ENCODE measurements at places on chromosomes 5 and 9.

GRCh38 chr9:75168270-75169178 is 80.2 kb downstream of the OSTF1 start:
- no peak for DNase-seq

- no peak for DNase-seq
These were observed at the start of gene NEK6 for GRCh38 chr9:124257844-124258606. Gene NEK6 (plus strand): TSS chr9:124257949. CDS start chr9:124301965, 44,016 bp downstream.

DNA sequence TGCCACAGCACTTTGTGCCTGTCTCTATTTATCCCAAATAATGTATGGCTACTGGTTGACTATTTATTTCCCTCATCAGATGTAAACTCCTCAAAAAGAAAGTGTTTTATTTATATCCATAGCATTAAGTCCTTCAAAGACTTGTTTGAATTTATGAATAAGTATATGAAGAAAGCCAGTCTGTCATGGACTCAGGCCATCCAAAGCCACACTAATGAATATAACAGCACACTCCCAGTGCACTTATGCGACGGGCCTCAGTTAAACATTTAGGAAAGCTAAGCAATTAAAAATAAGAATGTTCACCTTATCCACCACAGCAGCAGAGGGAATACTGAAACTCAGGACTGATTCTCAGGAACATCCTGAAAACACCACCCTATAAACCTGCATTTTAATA is 77.5 kb downstream of the DENND1A start:
- no peak for DNase-seq

GRCh38 chr9:122338994-122339393 is 31.8 kb upstream of the PTGS1 start:
- DNase-seq = no peak

- no peak for DNase-seq
These were observed 500.9 kb downstream of the EFNA5 start for GRCh38 chr5:107169867-107170266.

- no peak for DNase-seq
These were observed 313.7 kb upstream of the IRX4 start for GRCh38 chr5:2196416-2196815.

- DNase-seq = no peak
These were observed 215.3 kb upstream of the VLDLR start for GRCh38 chr9:2406252-2406651.

DNA sequence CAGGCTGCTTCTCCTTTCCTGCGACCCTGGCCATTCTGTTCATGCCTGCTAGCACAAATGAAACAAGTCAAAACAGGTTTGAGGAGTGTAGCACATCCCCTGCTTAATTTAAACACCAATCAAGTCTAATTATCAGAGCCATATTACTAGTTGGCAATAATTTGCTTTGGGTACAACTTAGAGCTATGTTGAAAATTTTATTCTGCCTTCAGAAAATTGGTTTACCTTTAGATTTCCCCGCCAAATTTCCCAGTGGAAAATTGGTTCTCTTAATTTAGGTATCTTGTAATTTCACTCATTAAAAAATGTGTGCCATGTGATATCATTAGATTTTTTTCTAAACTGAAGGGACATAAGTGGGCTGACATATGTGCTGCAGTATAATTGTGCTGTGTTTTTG is 265.8 kb downstream of the MAST4 start:
- DNase-seq = no peak

- DNase-seq = no peak
These were observed 81.4 kb downstream of the GABBR2 start for GRCh38 chr9:98627296-98627695.

GRCh38 chr5:139650031-139650688 is 2.0 kb downstream of the CXXC5 start:
- DNase-seq = no peak

DNA sequence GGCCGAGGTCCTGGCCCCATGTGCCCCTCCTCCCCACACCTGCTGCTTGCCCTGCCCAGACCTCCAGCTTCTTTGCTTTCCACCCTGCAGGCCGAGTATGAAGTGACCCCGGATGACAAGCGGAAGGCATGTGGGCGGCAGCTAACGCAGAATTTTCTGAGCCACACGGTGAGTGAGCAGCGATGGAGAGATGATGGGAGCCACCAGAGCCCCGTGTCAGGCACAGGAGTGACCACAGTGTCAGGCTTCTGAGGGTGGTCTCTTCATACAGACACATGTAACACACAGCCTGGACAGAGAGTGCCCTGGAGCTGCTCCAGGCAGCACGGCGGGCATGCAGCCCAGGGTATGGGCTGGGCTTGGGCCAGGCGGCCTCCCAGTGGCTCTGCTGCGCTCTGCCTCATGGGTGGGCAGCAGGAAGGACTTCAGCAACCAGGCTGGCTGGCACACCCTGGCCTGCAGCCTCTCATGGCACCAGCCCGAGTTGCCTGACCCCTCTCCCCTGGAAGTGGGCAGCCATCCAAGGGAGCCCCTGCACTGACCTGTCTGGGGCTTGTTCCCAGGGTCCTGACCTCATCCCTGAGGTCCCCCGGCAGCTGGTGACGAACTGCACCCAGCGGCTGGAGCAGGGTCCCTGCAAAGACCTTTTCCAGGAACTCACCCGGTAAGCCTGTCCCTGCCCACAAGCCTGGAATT is 5.8 kb downstream of the GRK6 start:
- DNase-seq = no peak

GRCh38 chr5:7686794-7687193 is 164.1 kb downstream of the CFAP90 start:
- no peak for DNase-seq

GRCh38 chr5:105905392-105905791 is 1765.3 kb downstream of the EFNA5 start:
- DNase-seq = no peak

GRCh38 chr5:181160152-181160754 is 12.9 kb downstream of the OR2V2 start:
- DNase-seq = no peak

- no peak for DNase-seq
These were observed 87.5 kb upstream of the SARDH start for GRCh38 chr9:133825555-133826218.

- DNase-seq = no peak
These were observed 11.6 kb downstream of the ARHGEF28 start for GRCh38 chr5:73637565-73637964.

- DNase-seq = no peak
These were observed 4.5 kb downstream of the TYRP1 start for GRCh38 chr9:12697719-12698118.

GRCh38 chr5:124701016-124701415 is 45.4 kb downstream of the ZNF608 start:
- no peak for DNase-seq

DNA sequence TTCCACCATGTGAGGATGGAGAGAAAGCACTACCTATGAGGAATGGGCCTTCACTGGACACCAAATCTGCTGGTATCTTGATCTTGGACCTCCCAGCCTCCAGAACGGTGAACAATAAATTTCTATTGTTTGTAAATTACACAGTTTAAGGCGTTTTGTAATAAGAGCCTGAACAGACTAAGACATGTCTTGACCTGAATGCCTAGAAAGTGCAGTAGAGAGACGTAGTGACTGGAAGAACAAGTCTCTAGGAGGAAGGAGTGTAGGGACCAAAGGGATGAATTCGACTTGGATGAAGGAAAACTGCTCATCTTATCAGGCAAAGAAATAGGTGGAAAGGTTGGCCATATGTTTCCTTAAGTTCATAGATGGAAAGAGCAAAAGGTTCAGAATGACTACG is 309.8 kb upstream of the RGMB start:
- no peak for DNase-seq

GRCh38 chr9:727767-728166 is 113.7 kb upstream of the DMRT1 start:
- no peak for DNase-seq

- no peak for DNase-seq
These were observed 165.7 kb downstream of the KCTD16 start for GRCh38 chr5:144336191-144336961.

- DNase-seq = no peak
These were observed 13.2 kb downstream of the ST8SIA4 start for GRCh38 chr5:100889896-100890295.

DNA sequence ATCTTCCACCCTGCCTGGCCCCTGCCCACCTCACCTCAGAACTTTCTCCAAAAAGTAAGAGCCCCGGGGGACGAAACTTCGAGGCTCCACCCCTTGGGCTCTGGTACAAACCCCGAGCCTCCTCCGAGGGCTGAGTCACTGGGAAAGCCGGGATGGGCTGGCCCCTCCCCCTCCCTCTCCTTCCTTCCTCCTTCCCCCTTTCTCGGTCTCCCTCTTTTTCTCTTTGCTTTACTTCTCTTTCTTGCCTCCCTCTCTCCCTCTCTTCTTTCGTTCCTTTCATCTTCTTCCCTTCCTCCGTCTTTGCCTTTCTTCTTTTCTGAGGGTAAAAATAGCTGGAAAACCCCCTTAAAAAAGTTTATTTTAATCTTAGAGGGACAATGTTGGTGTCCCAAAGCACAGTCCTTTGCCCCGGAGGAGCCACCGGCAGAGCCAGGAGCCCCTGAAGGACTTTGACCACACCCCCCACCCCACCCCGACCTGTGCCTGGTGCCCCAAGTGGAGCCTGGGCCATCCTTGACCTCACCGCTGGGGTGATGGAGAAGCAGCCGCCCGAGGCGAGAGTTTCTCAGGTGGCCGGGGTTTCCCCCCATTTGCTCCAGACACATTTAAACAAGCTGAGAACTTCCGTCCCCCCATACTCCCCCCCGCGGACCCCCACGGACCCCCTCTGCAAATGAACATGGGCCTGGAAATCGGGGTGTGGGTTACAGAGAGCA is 5.7 kb upstream of the NOTCH1 start:
- DNase-seq = no peak

DNA sequence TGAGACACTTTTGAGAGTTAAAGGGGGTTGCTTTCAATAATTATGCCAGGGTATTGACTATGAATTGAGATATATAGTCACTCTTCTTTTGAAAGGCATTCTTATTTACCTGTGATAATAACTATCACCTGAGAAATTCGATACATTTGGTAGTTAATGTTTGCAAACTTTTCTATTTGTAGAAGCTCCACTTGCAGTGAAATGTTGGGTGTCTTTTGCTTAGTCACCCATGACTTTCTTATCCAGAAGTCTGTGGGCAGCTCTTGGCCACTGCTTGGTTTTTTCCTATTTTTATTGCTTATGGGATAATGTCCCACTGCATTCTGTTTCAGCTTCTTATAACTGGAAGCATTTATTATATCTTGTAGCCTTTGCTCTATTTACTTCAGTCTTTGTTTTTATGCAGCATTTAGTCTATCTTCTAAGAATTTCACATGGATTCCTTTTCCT is 3.9 kb downstream of the MACIR start:
- DNase-seq = no peak

GRCh38 chr9:15293804-15294316 is 13.2 kb downstream of the TTC39B start:
- no peak for DNase-seq

DNA sequence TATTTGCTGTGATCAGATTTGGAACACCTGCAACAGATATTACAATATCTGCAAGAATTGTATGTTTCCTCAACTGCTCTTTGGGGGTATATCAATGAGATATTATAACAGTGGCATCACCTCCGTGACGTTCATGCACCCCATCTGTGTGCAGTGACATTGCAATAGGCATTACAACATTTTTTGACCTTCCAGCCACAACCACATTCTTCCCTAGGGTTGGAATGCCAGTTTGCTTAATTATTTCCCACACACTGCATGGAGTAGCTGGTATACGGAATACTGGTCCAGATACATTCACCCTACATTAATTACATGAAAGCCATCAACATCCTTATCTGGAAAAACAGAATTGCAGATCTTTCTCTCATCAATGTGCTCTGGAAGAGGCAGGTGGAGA is 42.3 kb downstream of the FBXO4 start:
- DNase-seq = no peak

GRCh38 chr5:41721516-41721915 is 148.7 kb downstream of the OXCT1 start:
- DNase-seq = no peak

DNA sequence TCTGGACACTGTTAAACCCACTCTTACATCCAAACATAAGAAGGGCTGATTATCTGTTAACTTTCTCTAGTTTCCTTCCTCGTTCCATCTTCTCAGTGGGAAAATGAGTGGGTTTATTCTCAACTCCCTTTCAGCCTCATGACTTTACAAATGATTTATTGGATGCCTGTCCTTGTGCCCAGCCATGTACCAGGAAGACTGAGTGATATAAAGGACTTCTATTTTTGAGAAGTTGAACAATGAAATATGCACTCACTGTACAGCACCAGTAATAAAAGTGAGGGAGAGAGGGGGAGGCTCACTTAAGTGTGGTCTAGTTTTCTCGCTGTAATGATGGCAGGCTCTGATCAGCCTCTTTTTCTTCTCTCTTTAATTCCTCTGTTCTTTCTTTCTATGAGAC is 277.6 kb downstream of the SMARCA2 start:
- DNase-seq = no peak

GRCh38 chr9:73260506-73260905 is 108.8 kb downstream of the ANXA1 start:
- DNase-seq = no peak

- DNase-seq = no peak
These were observed 94.8 kb downstream of the ARRDC3 start for GRCh38 chr5:91288118-91288916.

DNA sequence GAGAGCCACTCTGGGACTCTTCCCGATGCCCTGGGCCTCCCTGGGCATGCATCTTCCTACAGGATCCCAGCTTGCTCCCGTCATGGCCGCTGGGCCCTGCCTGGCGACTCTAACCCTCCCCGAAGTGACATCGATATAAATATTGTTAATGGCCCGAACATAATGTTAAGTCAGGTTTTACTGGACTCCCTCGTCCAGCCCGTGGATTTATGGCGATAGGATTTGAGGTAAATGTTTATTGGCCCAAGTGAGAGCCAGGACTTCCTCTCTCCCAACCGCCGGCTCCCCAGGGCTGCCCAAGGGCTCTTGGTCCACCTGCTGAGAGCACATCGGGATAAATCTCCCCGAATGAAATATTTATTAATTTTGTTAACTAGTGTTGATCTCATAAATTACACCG is 246.3 kb downstream of the PBX3 start:
- no peak for DNase-seq

GRCh38 chr5:61575581-61575980 is 243.5 kb downstream of the ZSWIM6 start:
- no peak for DNase-seq

DNA sequence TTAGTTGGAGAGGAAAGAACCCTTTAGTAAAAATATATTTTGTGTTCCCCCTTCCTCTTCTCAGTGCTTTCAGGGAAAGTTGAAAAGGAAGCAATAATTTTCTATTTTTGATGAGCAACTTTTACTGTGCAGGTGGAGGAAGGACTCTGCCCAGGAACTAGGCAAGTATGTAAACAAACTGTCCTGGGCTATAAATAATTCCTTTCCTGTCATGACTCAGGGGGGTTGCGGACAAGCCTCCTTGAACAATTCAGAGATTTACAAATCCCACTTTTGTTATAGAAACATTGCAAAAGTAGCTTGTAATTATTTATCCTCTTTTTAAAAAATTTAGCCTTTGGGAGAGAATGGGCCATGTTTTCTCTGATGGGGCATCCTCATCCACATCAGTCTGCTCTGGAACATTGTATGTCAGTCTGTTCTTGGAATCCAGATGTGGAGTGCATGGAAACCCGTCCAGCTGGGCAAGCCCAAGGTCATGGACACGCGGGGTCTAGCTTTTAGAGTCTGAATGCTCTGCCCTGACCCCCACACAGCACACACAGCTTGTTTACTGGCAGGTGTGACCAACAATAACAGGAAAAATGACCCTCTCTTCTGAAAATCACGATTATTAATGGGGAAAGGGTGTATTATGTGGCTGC is 127.6 kb downstream of the GADD45G start:
- DNase-seq = no peak

- DNase-seq = no peak
These were observed 45.1 kb downstream of the GLDC start for GRCh38 chr9:6600426-6600825.
